ENCODE measurements at places on chromosomes 2 and 18.

- DNase-seq, result peak; percentile 30
Measured at GRCh38 chr2:2646433-2647051, 315.5 kb upstream of the MYT1L start.

GRCh38 chr2:74573747-74574562, 19.4 kb downstream of the DOK1 start:
- DNase-seq, result no peak

GRCh38 chr2:152822676-152823075, 104.3 kb downstream of the ARL6IP6 start:
- no peak for DNase-seq

DNA sequence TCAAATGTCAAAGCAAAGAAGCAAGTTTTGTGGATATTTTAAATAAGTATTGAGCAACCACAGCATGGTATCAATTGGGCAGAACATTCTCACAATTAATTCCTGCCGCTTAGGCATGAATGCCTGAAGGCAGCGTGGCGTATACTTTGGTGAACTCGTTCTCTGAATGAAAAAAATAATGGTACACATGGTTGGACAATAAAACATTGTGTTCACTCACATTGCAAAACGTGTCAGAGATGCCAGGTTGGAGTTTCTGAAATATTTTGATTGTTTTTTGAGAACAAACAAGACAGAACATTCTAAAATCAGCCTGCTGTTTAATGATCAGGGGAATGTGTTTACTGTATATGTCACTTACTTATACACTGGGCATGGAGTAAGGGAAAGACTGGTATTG, 254.2 kb downstream of the CDH2 start:
- no peak for DNase-seq

DNA sequence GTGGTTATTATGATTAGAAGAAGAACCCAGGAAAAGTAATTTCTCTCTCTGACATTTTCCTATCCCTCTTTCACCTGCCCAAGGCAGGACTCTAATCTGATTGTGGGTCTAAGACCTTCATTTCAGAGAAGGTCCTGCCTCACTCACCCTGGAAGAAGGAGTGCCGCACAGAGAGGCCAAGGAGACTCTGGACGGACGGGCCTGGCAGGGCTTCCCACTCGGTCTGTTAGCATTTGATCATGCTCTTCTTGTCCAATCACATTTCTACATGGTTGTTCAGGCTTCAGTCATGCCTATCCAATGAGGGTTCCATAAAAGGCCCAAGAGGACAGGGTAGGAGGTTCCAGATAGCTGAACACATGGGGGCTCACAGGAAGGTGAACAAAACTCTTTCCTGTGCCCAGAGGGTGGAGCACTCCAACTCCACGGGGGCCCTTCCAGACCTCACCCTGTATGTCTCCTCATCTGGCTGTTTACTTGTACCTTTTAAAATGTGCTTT, 27.0 kb downstream of the ZNF892 start:
- no peak for DNase-seq

DNA sequence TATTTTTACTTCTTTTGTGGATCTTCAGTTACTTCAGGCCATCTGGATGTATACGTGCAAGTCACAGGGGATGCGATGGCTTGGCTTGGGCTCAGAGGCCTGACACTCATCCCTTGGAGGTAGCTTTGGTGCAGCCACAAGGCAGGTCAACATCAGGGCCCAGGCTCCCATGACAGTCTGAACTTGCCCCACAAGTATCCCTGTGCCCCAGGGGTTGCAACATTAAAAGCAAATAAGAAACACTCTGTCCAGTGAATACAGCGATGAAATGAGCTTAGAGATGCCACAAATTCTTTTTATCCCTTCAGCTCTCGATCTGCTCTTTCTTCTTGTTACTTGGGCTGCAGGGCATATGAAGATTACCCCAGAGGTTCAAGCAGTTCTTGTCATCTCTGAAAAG, 13.0 kb upstream of the CXCR1 start:
- no peak for DNase-seq

DNA sequence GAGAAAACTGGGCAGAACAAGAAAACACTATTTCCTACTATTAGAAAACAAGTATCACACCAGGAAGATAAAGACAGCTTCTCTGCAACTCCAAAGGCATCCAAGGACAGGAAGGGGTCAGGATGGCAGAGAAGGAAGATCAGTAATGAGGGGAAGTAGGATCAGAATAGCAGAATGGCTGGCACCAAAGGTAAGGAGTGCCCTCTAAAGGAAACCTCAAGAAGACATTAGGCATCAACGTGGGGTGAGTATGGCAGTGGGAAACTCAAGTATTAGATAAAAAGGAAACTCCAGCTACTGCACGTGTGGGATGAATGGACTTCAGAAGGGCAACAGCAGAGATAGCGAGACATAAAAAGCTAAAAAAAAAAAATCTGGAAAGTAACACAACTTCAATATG, 25.9 kb downstream of the HDLBP start:
- DNase-seq, result no peak

DNA sequence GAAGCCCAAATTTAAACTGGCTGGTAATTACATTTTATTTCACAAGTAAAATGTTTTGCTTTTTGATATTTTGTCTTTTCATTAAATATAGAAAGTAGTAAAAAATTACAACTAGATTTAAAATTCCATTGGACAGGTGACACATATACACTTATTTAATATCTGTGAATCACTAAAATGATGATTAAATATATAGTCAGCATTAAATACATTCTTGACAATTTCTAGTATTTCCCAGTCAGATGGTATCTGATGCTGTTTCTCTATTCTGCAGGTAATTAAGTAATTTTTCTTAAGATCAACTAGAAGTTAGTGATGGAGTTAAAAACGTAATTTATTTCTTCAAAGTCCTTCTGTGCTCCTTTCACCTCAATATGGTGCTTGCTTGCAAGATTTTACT, 237.8 kb downstream of the LRRTM4 start:
- DNase-seq, result no peak

- DNase-seq, result no peak
Measured at GRCh38 chr2:177449159-177449558, 56.6 kb downstream of the AGPS start.

DNA sequence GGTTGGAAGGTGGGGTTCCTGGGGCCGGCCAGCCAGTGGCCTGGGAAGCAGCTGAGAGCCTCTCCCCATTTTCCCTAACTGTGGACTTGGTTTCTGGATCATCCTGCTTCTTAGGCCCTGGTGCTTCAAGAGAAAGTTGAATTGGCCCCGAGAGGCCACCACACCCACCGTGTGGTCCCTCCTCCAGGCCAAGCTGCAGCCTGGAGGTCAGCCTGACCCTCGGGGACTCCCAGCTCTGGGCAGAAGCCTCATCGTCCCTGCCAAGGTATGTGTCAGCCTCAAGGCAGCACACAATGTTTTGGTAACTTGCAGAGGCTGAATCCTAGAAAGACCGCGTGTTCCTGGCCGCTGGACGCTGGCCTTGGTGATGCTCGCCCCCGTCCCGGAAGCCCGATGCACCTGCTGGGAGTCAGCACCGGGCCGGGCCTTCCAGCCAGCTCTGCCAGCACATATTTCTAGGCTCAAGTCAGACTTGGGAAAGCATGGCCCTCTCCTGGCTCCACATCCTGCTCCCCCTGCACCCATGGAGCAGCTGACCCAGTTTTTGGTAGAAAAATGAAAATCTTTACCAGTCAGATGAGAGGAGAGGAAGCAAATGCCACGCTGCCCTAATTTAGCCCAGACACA, 72.6 kb downstream of the ACTR2 start:
- DNase-seq, result no peak

Data from stimulated activated CD4-positive, alpha-beta T cell treated with anti-CD3 and anti-CD28 coated beads, Interleukin-1b, Interleukin-23, amount 100 ng/mL, for 24 hours (primary cell).